ENCODE measurements at places on chromosomes 16 and 17.
A peak's percentile ranks its signal among the peaks of the same experiment; 100 is the strongest.

- no peak for DNase-seq
Measured at GRCh38 chr17:50924800-50925199, 58.6 kb upstream of the TOB1 start.

- no peak for DNase-seq
Measured at GRCh38 chr17:32482568-32483320, 4.0 kb upstream of the CDK5R1 start.

DNA sequence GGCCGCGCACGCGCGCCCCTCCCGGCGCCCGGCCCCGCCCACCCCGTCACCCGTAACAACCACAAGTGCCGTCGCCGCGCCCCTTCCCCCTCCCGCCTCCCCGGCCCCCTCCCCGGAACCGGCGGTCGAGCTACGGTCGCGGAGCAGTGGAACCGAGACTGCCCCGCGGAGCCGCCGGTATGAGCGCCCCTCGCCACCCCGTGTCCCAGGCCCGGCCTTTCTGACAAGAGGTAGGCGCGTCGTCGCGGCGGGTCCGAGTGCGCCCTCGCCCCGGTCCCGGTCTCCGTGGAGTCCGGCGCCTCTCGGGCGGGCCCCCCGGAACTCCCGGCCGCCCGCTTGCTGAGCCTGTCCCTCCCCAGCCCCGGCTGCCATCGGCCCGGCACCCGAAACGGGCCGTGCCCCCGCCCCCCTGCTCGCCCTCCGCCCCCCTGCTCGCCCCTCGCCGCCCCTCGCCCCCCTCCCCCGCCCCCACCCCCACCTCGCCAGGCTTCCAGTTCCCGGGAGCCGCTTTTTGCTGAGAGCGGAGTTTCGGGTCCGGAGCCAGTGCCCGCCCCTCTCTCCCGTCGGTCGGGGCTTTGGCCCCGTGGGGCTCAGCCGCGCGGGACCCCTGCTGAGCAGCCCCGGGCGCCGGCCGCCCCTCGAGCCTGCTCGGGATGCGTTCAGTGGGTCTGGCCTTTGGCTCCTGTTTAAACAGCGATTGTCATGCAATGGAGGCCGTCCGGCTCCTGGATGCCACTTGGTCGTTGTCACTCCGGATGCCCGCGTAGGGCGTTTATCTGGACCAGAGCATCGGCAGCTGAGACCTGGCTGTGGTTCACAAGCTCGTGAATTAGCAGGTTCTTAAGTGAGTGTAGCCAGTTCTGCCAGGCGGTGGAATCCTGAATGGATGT lies at the start of gene SEC14L1:
SEC14L1 (plus strand) TSS at position 92 of the 890 bp plus-strand sequence. CDS start 2,628 bp downstream, outside the sequence.
- DNase-seq: peak; percentile 62

- DNase-seq: no peak
Measured at GRCh38 chr17:82330322-82331239, 3.0 kb downstream of the SECTM1 start.

DNA sequence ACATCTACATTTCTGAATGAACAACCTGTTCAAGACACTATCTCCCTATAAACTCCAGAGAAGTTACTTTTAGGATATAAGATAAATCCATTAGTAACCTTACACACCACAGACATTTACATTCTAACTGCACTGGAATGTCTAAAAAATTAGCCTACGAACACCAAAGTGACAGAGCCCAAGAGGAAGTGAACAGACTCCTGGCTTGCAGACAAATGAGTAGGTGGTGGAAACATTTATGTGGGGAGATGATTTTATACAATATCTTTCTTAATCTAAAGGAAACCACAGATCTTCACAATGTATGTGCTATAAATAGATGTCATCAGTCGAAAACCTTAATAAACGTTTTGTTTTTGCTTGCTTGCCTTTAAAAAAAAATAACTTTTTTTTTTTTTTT lies 18.8 kb downstream of the ZNF652 start:
- peak; percentile 63 for DNase-seq

DNA sequence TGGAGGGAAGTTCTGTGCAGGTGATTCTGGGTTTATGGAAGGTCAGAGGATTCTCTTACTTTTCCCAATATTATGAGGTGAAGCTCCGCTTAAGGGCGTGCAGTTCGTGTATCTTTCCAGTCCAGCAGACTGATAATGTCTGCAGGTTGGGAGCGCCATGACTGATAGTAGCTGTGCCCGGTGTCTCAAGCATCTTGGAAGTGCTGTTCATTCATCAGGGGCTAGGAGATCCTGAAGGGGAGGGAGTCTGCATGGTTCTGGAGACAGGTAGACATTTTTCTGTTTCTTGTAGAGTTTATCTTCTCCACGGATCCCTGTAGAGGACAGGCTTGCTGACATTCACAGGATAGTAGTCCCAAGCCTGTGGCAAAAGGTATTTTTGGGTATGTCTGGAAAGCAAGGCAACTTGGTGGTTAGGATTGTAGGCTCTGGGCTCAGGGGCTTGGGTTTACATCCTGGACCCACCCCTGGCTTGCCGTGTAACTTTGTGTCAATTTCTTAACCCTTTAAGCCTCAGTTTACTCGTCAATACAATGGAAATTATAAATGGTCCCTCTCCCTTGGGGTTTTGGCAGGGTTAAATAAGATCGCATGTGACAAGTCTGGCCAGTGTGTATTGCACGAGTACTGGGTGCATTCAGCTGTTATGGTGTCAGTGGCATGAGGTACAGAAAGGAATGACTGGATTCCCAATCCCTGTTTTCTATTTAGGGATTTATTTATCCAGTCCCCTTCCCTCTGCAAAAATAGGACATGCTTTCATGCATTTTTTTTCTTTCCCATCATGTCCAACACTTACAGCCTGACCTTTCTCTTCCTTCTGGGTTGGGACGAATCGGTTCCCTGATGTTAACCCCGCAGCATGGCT lies 8.2 kb downstream of the HLF start:
- no peak for DNase-seq

DNA sequence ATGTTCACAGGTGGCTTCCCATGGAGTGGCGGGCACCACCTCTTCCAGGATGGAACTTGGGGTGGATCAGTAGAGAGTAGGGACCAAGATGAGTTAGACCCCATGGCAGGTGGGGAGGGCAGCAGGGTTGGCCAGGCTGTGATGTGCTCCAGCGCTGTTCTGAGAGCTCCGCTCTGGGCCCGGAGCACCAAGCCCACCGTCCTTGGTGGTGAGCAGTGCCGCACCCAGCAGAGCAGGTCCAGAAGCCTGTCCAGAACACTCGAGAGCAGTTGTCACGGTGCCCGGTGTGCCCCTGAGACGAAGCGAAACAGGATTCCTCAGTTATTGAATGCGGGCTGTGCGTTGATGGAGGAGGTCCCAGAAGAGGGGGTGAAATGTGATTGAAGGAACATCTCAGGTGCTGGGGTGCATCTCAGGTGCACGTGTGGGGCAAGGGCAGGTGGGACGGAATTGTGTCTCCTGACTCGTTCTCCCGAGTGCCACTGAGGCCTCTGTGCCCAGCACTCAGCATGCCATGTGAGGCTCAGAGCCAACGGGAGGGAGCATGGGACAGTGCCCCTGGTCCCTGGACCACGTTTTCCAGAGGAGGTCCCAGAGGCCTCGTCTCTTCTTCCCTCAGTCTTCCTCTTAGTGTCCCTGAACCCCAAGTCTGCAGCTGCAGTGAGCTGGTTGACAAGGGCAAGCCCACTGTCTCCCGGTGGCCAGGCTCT lies 39.5 kb downstream of the COX4I1 start:
- DNase-seq: no peak

GRCh38 chr17:15744074-15744676 lies 12.1 kb downstream of the TBC1D26 start:
- DNase-seq: no peak

GRCh38 chr16:69829338-69829737 lies 67.2 kb downstream of the WWP2 start:
- DNase-seq: no peak

DNA sequence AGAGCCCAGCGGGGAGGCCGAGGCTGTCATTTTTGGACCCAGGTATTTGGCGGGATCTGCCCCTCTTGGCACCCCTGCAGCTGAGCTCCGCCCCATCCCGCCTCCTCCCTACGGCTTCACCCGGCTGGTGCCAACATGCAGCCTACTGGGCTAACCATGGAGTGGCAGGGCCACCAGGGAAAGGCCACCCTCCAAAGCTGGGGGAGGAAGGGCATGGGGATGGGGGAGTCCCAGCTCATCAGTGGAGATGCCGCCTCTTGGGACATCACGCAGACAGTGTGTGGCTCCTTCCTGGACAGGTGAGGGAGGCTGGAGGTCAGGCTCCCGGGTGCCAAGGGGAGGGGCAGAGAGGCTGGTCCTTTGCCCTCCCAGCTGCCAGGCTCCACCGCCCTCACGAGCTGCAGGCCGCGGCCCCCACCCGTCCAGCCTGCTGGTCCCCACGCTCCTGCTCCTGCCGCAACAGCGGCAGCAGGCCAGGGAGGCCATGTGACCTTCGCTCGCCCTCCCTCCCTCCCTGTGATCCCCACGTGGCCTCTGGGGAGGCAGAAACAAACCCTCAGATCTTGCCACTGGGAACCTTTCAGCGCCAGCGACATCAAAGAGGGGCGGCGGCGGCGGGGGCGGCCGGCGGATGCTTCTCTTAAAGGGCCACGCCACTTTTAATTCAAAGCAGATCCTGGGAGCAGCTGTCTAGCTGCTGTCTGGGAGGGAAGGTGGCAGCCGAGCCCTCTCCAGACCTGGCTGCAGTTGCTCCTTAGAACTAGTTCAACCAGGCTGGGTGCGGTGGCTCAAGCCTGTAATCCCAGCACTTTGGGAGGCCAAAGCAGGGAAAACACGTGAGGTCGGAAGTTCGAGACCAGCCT lies 6.8 kb upstream of the NOTUM start:
- DNase-seq: no peak

DNA sequence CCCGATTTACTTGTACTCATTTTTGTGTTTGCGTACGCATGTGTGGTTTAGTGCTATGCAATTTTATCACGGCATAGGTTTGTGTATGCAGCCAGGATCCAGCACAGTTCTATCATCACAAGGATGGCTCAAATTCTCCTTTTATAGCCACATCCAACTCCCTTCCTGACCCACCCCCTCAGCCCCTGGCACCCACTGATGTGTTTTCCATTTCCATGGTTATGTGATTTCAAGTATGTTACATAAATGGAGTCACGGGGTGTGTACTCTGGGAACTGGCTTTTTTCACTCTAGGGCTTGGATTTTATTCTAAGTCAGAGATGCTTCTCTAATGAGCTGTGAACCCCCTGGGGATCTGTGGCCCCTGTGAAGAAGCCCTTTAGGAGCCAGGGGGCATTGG lies 16.8 kb downstream of the IL4R start:
- no peak for DNase-seq

Data from natural killer cell treated with Interleukin-12 subunit alpha and Interleukin-12 subunit beta and Interleukin-15 and Interleukin-18, amount 100 ng/mL, for 72 hours (primary cell).